Pericardium fibroblast (primary cell): ENCODE measurements at places on chromosomes 2 and 18. TPM values are rescaled to one million over a fixed set of nuclear protein-coding genes. Genes with fewer than 3 reads are reported as not detected.

Gene KIAA2012
- not detected in 2 replicates for total RNA-seq

Gene NFATC1
- total RNA-seq, result 7.5 and 8.3 TPM in 2 replicates

Gene COL4A3
- total RNA-seq, result 0.47 TPM in 1 of 2 replicates, not detected in the other

Gene CHRND
- total RNA-seq, result 0.26 TPM in 1 of 2 replicates, not detected in the other

Gene MTIF2
- 19.7 and 25.2 TPM in 2 replicates for total RNA-seq

Gene CRYGD
- not detected in 2 replicates for total RNA-seq

Gene LCT
- total RNA-seq, result not detected in 2 replicates

Gene SLC14A1
- under 0.01 TPM in 1 of 2 replicates, not detected in the other for total RNA-seq

Gene GRP
- total RNA-seq, result not detected in 2 replicates

Gene SPATA3
- not detected in 2 replicates for total RNA-seq

Gene FOXD4L1
- total RNA-seq, result not detected in 2 replicates

Gene DAW1
- 1.5 and 7.5 TPM in 2 replicates for total RNA-seq

Gene TRIM43
- not detected in 2 replicates for total RNA-seq

Gene TSPYL6
- total RNA-seq, result not detected in 2 replicates

Gene TCF23
- total RNA-seq, result 0.09 TPM in 1 of 2 replicates, not detected in the other

Gene CCDC148
- 0.09 and 0.23 TPM in 2 replicates for total RNA-seq

Gene SLC11A1
- 0.26 and 0.35 TPM in 2 replicates for total RNA-seq

Gene IL1R2
- 3.9 TPM in 1 of 2 replicates, not detected in the other for total RNA-seq

Gene CCDC74B
- total RNA-seq, result 2.0 and 28.4 TPM in 2 replicates

Gene TFPI
- total RNA-seq, result 86.5 and 201 TPM in 2 replicates

Gene RAB6C
- total RNA-seq, result not detected in 2 replicates

Gene REG1B
- not detected in 2 replicates for total RNA-seq

Gene SPDYA
- total RNA-seq, result not detected in 2 replicates
